ENCODE measurements at places on chromosomes 3 and 15.

DNA sequence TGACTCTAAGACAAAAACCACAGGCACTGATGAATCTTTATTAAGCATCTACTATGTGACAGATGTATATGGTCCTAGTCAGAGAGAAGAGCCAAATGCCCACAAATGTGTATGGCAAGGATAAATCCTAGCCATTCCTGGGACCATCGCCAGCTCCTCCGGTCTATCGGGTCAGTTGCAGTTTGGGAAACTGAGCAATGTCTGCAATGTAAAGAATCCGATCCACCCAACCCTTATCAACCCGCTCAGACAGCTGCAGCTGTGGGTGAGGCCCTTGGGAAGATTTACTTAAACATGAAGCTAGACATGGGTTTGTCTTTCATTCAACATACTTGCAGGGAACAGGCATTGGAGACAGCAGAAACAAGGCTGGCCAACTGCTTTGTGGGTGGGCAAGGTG, 40.5 kb upstream of the CDV3 start:
- no peak for DNase-seq

GRCh38 chr3:48989796-48990635, at the start of gene P4HTM:
TSS of gene P4HTM (plus strand) at chr3:48990241. CDS start at chr3:48990257, 16 bp downstream.
- peak; percentile 94 for DNase-seq

DNA sequence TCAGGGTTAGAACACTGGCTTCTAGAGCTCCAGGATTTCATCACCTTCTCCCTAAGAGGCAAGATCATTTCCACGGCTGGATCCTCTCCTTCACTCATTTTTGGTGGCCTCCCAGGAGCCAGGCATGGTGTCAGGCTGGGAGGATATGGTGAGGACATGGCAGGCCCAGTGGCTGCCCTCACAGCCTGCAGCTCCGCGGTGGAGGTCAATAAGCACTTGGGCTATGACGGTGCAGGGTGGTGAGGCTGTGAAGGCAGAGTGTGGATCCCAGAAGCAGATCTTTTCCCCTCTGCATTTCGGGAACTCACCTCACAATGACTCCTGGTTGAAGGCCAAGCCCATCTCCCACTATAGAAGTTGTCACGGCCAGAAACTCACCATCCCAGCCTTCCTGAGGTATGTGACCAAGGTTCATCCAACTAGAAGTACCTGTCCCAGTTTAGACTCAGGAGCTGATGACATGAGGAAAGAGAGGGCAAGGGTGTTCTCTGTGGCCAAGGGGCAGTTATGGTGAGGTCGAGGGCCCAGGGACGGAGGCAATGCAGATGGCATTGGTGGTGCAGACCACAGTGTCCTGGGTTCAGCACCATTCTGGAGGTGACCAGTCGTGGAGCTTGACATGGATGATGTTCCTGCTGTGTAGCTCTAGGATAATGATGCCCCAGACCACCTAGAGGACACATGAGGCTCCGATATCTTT, 100.1 kb upstream of the SMAD3 start:
- no peak for DNase-seq

DNA sequence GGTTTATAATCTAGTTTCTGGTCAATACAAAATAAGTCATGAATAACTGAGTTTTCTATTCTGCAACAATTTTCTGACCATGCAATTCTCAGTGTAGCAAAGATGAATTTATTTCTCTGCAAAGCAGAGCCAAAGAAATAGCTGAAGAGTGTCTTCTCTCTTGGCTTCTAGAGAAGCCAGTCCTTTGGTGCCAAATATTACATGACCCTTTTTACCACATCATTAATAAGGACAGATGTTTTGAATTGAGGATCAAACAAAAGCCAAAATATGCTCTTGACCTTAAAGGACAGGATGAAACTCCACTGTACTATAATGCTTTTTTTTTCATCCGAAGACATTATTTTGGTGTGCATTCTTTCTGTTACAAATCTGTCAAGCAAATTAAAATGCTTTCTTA, 40.2 kb upstream of the OSTN start:
- DNase-seq, result no peak

DNA sequence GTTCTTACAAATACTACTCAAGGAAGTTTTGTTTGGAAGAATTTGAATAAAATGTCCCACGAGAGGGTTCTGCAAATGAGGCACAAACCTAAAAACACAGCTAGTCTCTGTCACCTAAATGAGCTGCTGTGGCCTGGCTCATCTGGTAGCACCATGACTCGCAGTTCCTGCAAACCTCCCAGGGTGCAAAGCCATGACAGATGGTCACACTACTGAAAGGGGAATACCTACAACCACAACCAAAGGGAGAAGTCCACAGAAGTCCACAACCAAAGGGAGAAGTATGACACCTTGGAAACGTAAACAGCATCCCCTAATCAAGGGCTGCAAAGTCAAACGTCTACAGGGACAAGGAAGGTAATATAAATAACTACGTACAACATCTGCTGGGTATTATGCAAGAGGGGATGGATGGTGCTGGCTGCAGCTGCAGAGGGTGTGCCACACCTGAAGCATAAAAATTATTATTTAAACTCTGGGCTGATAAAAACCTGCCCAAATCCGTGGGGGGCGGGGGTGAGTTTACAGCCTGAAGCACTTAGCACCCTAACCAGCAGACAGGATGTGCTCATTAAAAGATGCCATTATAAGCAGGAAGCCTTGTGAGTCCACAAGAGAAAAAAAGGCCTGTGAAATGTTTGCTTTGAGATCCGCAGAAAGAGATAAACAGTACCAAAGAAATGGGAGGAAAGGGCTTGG, 184.0 kb downstream of the MAGI1 start:
- DNase-seq, result peak; percentile 81

DNA sequence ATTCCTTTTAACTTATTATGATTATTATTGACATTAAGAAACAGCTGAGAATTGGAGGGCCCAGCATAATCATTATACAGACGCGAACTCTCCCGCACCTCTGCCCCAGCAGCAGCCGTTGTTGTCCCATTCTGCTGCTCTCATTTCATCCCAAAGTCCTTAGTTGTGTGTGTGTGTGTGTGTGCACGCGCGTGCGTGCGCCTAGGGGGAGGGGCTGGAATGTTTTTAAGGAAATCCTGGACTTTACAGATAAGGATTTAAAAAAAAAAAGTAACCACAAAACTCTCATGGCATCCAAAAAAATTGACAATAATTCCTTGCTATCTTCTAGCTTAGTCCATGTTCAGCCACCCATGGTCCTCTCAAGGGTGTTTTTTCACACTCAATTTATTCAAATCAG, 134.2 kb downstream of the WNT7A start:
- DNase-seq, result no peak

DNA sequence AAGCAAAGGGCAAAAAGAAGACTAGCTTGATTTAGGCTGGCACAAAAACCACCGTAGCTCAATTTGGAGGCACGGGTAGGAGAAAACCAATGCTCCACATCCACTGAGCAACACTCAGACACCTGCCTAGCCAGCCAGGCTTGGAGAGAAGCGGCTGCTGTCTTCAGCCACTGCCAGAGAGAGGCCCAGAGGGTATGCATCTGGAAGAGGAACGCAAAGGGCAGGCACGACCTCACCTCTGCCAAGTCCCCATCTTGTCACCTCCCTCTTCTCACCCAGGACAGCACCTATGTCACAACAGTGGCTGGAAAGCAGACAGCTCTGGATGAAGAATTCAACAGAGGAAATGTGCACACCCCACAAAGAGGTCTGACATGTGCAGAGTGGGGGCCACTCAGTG, 93.5 kb downstream of the ADAMTS17 start:
- DNase-seq, result no peak

DNA sequence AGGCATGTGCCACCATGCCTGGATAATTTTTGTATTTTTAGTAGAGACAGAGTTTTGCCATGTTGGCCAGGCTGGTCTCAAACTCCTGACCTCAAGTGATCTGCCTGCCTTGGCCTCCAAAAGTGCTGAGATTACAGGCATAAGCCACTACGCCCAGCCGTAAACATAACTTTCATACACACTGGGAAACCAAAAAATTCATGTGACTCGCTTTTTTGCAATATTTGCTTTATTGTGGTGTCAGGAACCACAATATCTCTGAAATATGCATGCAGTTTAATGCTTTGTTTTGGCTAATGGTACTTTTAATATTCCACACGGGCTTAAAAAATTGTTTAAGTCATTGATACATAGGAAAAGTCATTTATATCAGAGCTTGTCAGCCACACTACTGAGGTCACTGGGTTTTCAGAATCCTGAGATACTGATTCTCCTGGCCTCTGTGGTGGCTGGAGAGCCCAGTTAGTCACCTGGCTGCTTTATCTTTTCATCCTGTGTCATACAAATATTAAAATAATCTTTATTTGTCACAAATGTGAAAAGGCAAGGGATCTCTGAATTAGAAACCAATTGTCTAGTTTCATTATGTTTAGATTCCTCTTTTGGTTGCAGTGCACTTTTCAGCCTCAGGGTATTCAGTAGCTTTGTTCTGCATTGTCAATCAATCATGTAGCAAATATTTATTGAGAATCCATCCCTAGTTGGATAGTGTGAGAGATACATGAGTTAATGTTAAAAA, 10.0 kb downstream of the TMEM62 start:
- no peak for DNase-seq

DNA sequence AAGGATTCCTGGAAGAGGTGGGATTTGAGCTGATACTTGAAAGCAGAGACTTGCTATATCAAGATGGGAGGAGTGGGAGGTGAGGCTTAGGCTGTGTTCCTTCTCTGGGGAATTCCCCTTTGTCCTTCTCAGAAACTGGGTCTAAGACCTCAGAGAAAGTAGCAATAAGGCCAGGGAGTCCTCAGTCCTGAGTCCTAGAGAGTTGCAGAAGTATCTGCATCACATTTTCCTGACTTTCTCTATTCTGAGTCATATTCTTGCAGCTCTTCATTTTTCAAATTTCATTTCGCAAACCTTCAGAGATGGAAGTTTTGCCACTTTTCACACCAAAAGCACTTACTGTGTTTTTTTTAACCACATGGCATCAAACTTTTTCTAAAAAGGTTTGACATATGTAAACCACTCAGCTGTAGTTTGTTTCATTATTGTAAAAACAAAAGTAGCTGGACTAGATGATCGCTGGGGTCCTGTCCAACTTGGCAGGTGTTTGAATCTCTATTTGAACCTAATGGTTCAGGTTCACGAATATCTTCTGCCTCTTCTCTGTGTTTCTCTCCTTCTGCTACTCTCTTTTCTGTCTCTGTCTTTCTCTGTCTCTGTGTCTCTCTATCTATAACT, 21.3 kb downstream of the COLQ start:
- no peak for DNase-seq

GRCh38 chr15:40731034-40731433, 24.0 kb downstream of the RMDN3 start:
- no peak for DNase-seq

DNA sequence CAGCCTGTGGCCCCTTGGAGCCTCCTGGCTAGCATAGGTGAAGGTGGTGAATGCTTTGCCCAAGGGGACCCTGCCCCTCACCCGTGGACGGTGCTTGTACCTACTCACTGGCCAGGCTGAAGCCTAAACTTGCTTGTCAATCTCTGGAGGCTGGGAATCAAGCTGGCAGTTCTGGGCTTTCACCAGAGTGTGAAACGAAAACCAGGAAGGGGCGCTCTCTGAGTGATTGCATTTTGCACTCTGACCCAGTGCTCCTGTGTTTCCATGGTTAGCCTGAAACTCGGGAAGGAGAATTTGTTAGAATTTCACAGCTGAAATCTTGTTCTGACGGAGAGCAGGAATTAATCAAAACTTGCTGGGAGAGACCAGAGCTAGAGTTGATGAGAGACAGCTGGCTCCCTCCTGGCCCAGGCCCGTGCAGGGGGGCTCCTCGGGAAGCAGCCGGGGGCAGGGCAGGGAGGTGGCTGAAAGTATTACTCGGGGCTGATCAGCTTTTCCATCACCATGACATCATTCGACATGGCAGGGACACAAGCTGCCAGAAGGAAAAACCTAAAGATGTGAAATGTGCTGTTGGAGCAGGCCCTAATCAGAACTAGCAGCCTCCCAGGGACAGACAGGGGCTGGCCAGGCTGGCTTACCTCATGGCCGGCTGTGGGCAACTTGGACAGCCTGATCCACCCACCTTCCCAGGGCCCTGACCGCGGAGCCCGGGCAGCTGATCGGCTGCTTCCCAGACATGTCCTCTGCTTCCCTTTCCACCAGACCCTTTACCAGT, 323.6 kb upstream of the CTDSPL start:
- no peak for DNase-seq

- DNase-seq, result no peak
Observed at GRCh38 chr15:41096178-41096577, 19.9 kb downstream of the INO80 start.

GRCh38 chr15:80173022-80173759, 20.4 kb downstream of the FAH start:
- DNase-seq, result peak; percentile 76

- DNase-seq, result peak; percentile 56
Observed at GRCh38 chr15:70196372-70197316, 98.9 kb upstream of the TLE3 start.

GRCh38 chr3:78421247-78421966, 1346.4 kb downstream of the ROBO1 start:
- DNase-seq, result no peak

DNA sequence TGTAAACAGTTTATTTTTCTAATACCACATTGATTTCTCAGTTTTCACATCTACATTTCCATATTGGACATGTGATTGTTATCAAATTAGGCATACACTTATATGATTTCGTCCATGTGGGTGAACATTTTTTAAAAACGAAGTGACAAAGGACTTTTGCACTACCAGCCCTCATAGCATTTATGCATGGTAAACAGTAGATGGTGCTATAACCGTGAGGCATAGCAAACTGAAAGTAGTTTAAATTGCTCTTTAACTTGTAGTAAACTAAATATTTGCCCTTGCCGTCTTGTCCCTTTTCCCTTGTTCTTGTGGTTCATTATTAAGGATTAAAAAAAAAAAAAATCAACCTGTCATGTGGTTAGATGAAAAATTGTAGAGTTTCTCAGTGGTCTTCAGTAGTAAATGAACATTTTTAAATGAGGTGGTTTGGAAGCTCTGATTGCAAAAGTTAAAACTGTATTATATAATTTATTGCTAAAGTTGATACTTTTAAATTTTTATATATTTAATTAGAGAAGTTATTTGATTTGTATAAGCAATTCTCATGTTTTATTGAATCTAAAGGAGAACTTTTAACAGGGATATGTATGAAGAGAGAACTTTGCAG, 24.0 kb downstream of the STX19 start:
- DNase-seq, result peak; percentile 68

DNA sequence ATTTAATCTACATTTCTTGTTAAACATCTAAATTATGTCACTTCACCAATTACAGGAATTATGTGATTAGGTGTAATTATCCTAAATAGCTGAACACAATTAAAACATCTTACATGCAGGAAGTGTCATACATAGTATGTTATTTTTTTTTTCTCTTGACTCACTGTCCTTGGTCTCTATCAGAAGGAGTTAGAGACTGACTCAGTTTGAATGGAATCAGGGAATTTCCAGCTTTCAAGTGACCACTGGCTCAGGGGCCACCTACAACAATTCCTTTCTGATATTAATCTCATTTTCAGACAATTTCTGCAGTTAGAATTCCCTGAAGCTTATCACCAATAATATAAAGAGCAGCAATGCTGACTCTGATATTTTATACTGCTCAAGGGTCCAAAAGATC, 400.7 kb downstream of the ROBO1 start:
- peak; percentile 83 for DNase-seq

DNA sequence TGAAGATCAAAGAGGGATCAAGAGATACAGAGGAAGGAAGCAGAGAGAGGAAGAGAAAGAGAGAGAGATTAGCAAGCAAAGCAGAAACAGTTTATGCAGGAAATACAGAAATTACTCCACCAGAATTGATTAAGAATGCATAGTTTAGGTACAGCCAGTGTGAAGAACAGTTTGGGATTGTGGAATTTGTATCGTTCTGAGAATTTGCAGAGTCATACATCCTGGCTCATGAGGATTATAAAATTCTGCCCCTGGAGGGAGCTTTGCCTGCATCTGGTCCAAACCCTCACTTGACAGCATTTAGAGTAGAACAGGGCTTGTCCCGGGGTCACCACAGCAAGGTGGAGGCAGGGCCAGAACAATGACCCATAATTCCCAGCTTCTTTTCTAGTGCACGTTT, 44.1 kb downstream of the MASP1 start:
- no peak for DNase-seq

Measured in kidney tubule cell (primary cell).